EH (cell line): ENCODE measurements at places on chromosomes 4 and X.
A peak's percentile ranks its signal among the peaks of the same experiment; 100 is the strongest.

- DNase-seq = no peak
Observed at GRCh38 chr4:158234671-158235070, 24.4 kb downstream of the TMEM144 start.

- DNase-seq = peak; percentile 14
Observed at GRCh38 chr4:150578745-150579501, 3.0 kb upstream of the MAB21L2 start.

DNA sequence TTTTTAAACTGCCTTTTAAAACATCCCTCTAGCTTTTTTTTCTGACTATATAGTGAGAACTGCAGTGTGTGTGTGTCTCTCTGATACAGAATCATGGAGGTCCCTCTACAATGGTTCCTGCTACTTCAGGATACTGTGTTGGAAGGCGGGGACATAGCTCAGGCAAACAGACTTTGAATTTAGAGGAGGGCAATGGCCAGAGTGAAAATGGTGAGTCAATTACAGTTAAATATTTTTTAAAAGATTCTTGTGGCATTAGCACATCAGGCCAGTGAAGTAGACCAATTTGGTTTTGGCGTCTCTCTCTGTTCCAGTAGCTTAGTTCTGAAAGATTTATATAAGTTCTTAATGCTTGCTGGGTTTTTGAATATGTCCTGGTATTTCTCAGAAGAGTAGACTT, 47.1 kb downstream of the ALG13 start:
- peak; percentile 44 for DNase-seq

DNA sequence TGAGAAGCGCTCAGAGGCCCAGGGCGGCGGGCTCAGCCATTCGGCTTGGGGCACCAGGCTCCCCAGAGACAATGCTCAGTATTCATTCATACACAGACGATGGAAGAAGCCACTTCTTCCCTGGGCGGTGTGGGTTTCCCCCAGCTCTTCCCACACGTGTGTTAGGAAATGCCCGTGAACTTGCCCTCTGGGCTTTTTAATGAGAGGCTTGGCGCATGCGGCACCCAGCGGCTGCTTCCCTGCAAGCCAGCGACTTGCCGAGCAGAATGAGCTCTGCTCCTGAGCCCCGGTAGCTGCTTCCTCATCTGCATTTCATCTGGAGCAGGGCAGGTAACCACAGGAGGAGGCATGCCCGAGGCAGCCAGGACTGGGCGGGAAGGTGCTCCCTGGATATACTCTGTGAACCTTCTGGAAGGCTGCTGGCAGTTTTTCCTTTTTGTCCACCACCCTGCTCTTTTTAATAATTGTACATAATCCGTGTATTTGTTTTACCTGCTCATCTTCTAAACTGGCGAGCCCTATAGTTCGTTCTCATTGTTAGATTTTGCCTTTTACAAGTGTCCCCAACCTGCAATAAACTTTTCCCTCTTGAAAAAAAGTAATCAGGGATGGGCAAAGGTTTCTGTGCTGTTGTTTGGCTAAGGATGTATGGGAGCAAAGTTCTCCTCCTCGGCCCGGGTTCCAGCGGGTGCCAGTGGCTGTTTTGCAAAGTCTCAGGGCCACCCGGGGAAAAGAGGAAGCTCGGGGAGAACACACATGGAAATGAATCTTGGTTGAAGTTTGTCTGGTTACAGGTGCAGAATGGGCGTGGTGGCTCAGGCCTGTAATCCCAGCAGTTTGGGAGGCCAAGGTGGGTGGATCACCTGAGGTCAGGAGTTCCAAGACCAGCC, 178.8 kb downstream of the DCLK2 start:
- DNase-seq = no peak
